Nasal cavity respiratory epithelium epithelial cell of viscerocranial mucosa (primary cell): ENCODE measurements at places on chromosomes 3 and 15. TPM values are rescaled to one million over a fixed set of nuclear protein-coding genes. Genes with fewer than 3 reads are reported as not detected.

The ATP1B3 gene
- total RNA-seq = 101 and 164 TPM in 2 replicates

The CLDN18 gene
- total RNA-seq = not detected in 2 replicates

The HOMER2 gene
- 39.0 and 99.1 TPM in 2 replicates for total RNA-seq

The WWTR1 gene
- total RNA-seq = 6.5 and 21.6 TPM in 2 replicates

The SLC25A36 gene
- total RNA-seq = 101 and 107 TPM in 2 replicates

The NEK4 gene
- 21.5 and 28.1 TPM in 2 replicates for total RNA-seq

The PRTG gene
- under 0.01 TPM in 1 of 2 replicates, not detected in the other for total RNA-seq

The PIGZ gene
- 0.34 and 1.3 TPM in 2 replicates for total RNA-seq

The CISH gene
- total RNA-seq = 1.0 and 3.8 TPM in 2 replicates

The ISLR2 gene
- under 0.01 and 0.14 TPM in 2 replicates for total RNA-seq

The TRIP4 gene
- total RNA-seq = 12.3 and 18.5 TPM in 2 replicates

The ZNF619 gene
- total RNA-seq = 7.5 and 8.9 TPM in 2 replicates

The IL17RE gene
- total RNA-seq = 1.4 and 4.0 TPM in 2 replicates
